Mucosa of descending colon (tissue), 3 donors: ENCODE measurements at places on chromosomes 7 and 10. TPM values are rescaled to one million over a fixed set of nuclear protein-coding genes. Genes with fewer than 3 reads are reported as not detected.
A peak's percentile ranks its signal among the peaks of the same experiment; 100 is the strongest.

DNA sequence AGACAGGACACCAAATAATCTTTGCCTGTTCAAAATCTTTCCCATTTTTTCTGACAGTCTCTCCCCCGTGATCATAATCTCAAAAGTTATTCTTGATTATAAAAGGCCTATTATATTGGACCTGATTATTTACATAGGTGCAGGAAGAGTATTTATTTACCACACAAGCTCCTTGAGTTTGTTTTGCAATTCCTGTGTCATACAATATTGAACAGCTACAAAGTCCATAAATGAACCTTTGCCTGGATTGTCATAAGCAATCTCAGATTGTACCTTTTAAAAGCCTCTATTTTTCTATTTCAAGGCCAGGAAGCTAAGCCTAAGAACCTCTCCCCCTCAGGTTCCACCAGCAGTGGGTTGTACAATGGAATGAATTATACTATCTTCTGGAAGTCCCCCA is 183.9 kb upstream of the MEOX2 start:
- DNase-seq: no peak

GRCh38 chr7:74297516-74298233 is 8.5 kb downstream of the CLIP2 start:
- no peak for DNase-seq

GRCh38 chr7:94996369-94996768 is 89.0 kb downstream of the PPP1R9A start:
- no peak for DNase-seq

DNA sequence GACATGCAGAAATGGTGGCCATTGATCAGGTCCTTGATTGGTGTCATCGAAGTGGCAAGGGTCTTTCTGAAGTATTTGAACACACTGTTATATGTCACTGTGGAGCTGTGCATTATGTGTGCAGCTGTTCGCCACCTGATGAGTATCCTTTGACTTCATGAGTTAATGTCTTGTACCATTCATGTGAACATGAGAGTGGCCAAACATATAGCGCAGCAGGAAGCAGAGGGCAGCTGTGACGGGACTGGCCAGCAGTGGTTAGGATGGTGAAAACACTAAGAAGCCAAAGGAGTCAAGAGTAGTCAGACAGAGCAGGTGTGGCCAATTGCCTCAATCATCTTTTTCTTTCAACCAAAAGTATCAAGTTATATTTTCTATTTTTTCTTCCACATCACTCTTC is 167.4 kb downstream of the IMMP2L start:
- DNase-seq: no peak

DNA sequence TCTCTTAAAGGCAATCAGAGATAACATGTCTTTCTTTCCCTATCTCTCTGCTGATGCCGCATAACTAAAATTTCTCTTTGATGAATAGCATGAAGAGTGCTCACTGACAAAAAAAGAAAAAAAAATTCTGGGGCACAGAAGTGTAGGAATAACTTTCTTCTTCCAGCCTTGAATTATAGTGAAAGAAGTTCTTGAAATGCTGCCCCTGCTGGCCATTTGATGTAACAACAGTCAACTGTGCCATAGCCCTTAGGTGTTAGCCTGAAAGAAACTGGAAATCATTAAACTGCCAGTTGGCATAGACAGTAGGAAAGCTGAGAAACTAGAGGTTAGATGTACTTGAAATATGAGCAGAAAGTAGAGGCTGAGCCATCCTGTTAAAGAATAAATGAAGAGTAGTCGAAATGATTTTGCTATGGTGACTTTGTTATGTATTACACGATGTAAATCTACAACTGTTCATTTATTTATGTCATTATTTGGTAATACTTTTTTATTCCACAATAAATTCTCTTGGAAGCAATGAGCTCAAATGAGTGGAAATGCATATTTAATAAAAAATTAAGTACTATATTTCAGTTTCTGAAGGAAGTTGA is 48.3 kb upstream of the FAM171A1 start:
- DNase-seq: peak; percentile 57

GRCh38 chr7:151247611-151248345 is 716 bp downstream of the SMARCD3 start:
- DNase-seq: no peak

- no peak for DNase-seq
Measured at GRCh38 chr7:115340828-115341227, 418.9 kb downstream of the MDFIC start.

DNA sequence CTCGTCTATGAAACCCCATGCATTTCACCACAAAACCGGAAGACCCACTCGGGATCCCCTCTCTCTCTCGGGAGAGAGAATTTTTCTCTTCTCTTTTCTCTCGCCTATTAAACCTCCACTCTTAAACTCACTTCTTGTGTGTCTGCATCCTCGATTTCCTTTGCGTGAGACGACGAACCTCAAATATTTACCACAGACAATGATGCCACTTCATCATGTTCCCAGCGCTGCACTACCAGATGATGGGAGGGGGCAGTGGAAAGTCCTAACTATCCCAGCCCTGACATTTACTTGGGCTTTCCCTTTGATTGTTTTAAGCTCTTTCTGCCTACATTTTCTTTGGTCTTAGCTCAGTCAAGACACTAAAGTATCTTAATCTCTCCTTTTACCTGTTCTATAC is 906.7 kb downstream of the GRID1 start:
- DNase-seq: no peak

GRCh38 chr7:131630427-131630826 is 74.0 kb upstream of the PODXL start:
- no peak for DNase-seq

- peak; percentile 37 for DNase-seq
Measured at GRCh38 chr7:142496545-142496991, 238.7 kb upstream of the PRSS58 start.

DNA sequence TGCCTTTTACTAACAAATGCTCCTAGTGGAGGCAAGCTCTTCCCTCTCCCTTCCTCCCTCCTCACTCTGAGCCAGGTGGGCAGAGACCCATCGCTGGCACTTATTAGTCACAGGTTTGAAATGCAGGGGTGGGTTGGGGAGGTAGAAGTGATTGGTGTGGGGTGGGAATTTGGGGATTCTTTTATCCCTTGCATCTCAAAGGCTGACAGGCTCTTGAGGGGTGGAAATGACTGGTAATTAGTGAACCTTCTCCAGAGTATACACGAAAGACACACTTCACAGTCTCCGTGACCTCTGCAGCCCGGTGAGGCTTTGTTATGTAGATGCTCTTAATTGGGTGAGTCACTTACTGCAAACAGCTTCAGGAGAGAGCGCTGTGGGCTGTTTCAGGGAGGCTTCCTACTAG is 13.9 kb upstream of the LRMDA start:
- no peak for DNase-seq

DNA sequence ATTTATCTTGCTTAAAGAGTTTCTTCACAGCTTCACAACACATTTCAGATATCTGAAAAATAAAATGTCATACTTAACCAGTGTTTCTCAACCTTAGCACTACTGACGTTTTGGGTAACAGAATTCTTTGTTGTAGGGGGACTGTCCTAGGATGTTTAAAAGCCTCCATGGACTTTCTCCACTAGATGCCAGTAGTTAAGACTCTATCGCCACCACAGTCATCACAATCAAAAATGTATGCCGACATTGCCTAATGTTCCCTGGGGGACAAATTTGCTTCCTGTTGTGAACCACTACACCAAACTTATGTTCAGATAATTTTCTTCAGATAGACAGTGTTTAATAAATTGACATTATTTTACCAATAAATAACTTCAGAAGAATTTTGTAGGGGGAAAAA is 13.4 kb downstream of the NOC3L start:
- DNase-seq: no peak

GRCh38 chr10:132514821-132515520 is 22.6 kb upstream of the INPP5A start:
- DNase-seq: peak; percentile 40

- no peak for DNase-seq
Measured at GRCh38 chr10:69278446-69278963, at the start of gene HK1. HK1 (plus strand) TSS chr10:69278496.

GRCh38 chr10:79013406-79013987 is 55.3 kb upstream of the ZMIZ1 start:
- DNase-seq: no peak

DNA sequence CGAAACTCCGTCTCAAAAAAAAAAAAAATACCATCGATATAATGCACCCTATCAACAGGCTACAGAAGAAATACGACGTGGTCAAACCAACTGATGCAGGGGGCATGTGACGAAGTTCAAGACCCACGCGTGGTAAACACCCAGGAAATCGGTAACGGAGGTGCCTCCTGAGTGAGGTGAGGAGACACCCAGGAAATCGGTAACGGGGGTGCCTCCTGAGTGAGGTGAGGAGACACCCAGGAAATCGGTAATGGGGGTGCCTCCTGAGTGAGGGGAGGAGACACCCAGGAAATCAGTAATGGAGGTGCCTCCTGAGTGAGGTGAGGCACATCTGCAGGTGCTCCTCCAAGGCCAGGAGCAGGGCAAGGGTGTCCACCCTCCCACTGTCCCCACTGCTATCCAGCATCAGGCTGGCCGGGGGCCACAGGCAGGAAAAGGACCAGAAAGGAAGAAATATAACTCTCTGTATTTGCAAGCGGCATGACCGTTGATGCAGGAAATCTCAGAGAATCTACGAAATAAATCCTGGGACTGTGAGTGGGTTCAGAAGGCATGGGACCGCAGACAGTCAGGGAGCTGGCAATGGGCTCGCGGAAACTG is 10.7 kb upstream of the GPR146 start:
- peak; percentile 40 for DNase-seq

DNA sequence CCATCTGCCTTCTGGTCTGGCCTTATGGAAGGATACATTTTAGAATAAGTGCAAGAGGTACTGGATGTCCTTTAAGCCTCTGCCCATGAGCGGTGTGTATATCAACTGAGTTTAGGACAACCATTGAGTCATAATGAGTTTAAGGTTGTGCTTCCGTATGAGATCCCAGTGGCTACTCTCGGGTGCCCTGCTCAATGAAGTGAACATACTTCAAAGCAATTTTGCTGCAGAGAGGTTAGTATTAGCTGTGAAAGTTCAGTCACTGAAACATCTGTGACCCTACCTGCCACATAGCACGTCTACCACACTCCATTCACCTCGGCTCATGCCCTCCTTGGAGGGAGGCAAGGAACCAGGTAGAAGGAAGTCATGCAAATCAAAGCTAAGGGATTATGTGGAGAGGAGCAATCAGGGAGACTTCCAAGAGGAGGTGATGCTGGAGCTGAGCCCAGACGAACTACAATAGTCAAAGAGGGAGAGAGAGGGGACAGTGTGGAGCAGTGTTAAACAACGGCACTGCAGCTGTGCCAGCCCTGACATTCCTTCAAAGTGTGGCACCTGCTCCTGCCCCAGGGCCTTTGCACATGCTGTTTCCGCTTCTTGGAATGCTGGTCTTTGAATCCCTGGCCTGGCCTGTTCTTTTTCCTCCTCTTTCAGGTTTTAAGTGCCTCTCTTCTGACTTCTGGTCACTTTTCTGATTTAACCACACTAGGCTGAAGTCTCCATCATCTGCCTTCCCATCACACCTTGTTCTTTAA is 25.4 kb downstream of the BTBD16 start:
- no peak for DNase-seq

- DNase-seq: no peak
Measured at GRCh38 chr7:101173752-101174244, 6.3 kb downstream of the NAT16 start.

DNA sequence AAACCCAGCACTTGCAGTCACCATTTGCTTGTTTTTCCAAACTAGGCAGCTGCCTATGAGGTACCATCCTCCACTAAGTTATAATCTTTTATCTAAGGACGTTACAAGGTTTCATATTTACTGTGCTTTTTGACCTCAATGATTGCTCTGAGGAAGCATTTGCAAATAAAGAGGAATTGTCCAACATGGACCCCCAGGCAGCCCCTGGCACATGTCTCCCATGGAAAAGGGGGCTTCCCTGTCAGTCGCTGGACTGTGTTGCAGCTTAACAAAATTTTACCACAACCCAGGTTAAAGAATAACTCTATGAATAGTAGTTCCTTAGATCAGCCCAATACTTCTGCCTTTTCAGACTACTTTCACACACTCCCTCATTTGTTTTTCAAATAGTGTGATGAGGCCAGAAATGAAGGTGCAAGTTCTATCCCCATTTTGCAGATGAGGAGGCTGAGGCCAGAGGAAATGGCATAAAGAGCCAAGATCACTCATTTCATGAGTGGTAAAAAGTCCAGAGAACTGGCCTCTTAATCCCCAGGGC is 52.8 kb upstream of the ZPBP start:
- DNase-seq: no peak

GRCh38 chr7:138338361-138338760 is 121.7 kb upstream of the TRIM24 start:
- no peak for DNase-seq

DNA sequence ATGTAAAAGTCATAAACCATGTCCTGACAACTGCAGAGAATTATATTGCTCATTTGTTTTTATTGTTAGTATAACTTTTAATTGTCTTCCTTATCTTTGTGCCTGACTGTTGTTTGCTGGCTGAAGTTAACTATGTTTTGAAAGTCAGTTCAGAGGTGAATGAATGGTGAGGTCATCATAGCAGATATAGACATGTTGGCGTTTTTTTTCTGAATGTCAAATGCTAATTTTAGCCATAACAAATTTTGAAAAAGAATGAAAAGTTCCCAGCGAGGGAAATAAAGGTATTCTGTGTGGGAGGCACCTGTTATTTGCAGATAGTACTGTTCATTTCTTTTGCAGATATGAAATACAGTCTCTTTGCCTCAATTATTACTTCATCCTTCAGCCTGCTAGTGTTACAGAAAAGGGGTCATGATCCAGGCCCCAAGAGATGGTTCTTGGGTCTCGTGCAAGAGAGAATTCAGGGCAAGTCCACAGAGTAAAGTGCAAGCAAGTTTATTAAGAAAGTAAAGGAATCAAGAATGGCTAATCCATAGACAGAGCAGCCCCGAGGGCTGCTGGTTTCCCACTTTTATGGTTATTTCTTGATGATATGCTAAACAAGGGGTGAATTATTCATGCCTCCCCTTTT is 96.5 kb downstream of the CAMK1D start:
- no peak for DNase-seq

GRCh38 chr7:67311901-67312300 is 315.3 kb downstream of the TYW1 start:
- no peak for DNase-seq

DNA sequence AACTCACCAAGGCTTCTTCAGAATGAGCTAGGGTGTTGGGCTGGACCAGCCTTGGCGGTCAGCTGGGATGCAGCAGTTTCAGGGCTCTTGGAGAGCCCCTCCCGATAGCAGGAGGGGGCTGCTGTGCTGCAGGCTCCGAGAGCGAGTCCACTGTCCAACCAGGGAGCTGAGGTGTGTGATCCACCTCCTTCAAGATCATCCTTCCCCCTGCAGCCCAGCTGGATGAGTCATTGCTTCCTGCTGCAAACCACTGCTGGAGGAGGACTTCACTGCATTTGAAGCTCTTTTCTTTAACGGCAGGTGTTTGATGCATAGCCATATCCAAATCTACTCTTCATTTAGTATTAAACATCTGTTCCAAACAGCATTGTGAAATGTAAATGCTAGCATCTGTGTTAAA is 54.2 kb upstream of the EBF3 start:
- DNase-seq: no peak

GRCh38 chr10:65847436-65848230 is 1078.2 kb upstream of the LRRTM3 start:
- DNase-seq: no peak

- DNase-seq: no peak
Measured at GRCh38 chr10:119483001-119483400, 59.5 kb downstream of the RGS10 start.

GRCh38 chr7:129122751-129123509 is 21.6 kb upstream of the TSPAN33 start:
- DNase-seq: no peak

The SEMA4G gene
- total RNA-seq: 68.5 TPM

The CUBN gene
- 1.9 TPM for total RNA-seq

The LDB3 gene
- 22.7 TPM for total RNA-seq

The ORAI2 gene
- total RNA-seq: 9.8 TPM

The CYP26C1 gene
- total RNA-seq: 0.09 TPM

The SUN3 gene
- total RNA-seq: not detected

The HTR5A gene
- total RNA-seq: not detected

The HABP2 gene
- total RNA-seq: not detected
